Stimulated activated CD8-positive, alpha-beta memory T cell treated with anti-CD3 and anti-CD28 coated beads, Interleukin-7, amount 100 ng/mL, for 48 hours (primary cell): ENCODE measurements at places on chromosomes 16 and 17.
A peak's percentile ranks its signal among the peaks of the same experiment; 100 is the strongest.

DNA sequence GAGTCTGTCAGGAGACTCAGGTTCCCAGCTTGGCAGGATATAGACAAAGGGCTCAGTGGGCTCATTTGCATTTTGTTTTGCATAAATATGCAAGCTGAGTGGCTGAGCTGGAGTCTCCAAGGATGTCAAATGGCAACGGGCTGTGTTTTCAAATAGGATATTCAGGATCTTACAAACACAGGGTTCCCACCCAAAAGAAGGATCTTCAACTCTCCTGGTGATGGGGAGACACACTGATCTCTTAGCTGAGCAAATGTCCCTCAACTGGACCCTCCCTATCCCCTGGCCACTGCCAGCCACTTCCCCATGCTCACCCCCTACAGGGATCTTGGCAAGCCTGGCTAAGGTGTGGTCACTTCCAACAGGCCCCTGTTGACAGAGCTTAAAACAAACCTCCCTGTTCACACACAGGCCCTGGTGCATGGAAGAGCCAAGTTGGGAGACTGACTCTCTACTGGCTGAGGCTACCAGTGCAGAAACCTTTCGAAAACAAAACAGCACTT is 61.6 kb downstream of the SOX9 start:
- DNase-seq: no peak

GRCh38 chr17:2844416-2844815 is 48.2 kb downstream of the RAP1GAP2 start:
- no peak for DNase-seq

GRCh38 chr16:86962913-86963312 is 354.3 kb downstream of the C16orf95 start:
- DNase-seq: no peak

DNA sequence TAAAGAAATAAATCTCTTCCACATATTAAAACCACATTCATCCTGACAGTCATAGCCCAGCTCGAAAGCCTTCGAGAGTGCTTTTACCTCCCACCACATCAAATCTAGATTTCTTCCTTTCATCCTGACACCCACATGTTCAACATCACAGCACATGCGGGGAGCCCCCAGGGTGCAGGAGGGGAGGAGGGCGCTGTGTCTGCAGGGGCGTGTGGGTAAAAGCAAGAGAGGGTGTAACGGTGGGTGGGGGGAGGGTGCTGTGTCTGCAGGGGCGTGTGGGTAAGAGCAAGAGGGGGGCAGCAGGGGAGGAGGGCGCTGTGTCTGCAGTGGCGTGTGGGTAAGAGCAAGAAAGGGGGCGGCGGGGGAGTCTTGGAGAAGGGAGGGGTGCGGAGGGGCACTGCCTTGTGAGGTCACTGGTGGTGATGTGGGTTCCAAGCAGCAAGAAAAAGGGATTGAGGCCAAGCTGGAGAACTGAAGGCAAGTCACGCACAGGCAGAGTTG is 34.7 kb downstream of the ADCY9 start:
- peak; percentile 9 for DNase-seq

- no peak for DNase-seq
Observed at GRCh38 chr17:75406222-75406615, 741 bp upstream of the GRB2 start.

GRCh38 chr16:6573577-6573976 is 759.1 kb upstream of the RBFOX1 start:
- DNase-seq: no peak

DNA sequence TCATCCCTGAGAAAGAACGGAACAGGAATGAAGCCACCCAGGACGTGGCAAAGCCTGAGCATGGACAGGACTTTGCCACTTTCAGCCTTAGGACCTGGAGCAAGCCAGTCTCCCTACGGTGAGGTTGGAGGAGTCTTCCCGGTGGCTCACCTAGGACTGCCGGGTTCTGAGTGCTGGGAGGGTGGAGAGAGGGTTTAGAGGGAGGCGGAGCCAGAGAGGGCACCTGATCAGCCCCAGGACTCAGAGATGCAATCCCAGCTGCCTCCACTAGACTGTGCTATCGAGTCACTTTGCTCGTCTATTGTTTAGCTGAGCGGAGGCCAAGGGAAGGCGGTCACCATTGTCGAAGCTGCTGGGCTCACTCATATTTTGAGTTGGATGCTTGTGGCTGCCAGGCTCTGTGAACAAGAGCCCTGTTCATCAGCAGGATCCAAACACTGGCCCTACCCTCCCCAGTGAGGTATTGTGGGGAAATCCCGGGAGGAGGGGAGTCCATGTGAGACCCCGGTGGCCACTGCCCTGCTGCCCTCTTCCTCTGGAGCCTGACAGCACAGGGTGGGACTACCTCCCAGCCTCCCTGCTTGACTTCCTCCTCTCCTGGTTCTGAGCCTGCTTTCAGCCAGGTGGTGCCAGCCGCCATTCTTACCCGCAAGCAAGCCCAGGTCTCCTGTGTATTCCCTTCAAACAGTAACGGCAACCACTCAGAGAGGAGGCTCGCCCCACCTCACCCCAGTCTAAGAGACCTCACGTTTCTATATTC is 7.0 kb downstream of the KRT14 start:
- peak; percentile 39 for DNase-seq

DNA sequence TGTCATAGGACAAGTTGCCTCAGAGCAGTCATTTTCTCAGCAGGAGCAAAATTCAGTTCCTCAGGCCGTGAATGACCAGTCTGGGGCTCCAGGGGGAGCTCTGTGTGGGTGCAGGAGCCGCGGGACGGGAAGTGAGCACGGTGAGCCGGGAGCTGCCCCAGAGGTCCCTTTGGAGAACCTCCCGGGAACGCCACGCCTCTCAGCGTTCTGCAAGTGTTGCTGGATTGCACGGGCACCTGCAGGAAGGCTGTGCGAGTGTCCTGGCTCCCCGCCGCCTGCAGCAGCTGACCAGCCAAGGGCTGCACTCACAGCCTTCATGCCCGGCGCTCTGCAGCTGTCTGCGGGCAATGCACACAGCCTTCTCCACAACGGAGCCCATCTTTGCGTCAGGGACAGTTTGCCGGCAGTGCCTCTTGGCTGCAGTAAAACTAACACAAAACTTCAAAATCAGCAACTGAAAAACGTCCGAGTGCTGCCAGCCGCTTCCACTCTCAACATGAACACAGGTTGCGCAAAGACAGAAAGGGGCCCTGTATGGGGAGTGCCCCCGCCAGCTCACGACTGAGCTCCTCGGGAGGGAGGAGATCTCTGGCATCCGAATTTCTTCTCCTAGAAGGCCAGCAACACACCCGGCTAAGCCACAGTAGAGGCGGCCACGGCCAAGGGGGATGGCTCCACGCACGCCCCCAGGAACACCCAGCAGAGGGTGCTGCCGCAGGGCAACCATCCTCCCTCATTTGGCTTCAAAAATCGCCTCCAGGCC is 16.0 kb downstream of the NDUFAF8 start:
- no peak for DNase-seq
